Stomach (tissue), 19 donors: ENCODE measurements at places on chromosomes 7 and 10.
A peak's percentile ranks its signal among the peaks of the same experiment; 100 is the strongest.

DNA sequence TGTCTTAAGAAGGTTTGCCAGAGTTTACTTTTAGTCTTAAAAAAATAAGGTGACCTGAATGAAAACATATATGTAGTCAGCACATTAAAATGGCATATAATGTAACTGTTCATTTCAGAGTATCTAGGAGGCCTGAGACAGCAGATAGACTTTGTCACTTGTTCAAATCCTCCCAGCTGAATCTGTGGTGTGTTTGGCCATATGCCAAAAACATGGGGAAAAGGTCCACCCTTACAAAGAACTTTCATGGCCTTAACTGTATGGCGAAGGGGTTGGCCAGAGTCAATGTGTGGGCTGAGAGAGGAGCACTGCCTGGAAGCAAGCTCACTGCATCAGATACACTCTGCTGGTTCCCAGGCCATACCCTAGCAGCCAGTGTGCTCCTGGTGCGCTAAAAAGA lies 113.7 kb downstream of the ALOX5 start:
- peaks cover 30% of the 10 kb centered on the region for H3K36me3 ChIP-seq
- H3K4me3 ChIP-seq, result no peak overlapping the region
- H3K27me3 ChIP-seq, result no peaks in the 10 kb centered on the region
- H3K4me1 ChIP-seq, result no peaks in the 10 kb centered on the region
- no peak for DNase-seq

- no peaks in the 10 kb centered on the region for H3K36me3 ChIP-seq
- H3K27ac ChIP-seq, result no peak overlapping the region
- H3K27me3 ChIP-seq, result no peaks in the 10 kb centered on the region
- H3K4me3 ChIP-seq, result no peak overlapping the region
- H3K4me1 ChIP-seq, result peaks cover 10% of the 10 kb centered on the region
- DNase-seq, result peak; percentile 60
These were observed 50.8 kb upstream of the ABLIM1 start for GRCh38 chr10:114708717-114709335.

GRCh38 chr10:49287689-49288340 lies 11.2 kb upstream of the C10orf71 start:
- no peak overlapping the region for H3K27ac ChIP-seq
- H3K4me1 ChIP-seq, result no peaks in the 10 kb centered on the region
- H3K4me3 ChIP-seq, result no peak overlapping the region
- no peaks in the 10 kb centered on the region for H3K36me3 ChIP-seq

DNA sequence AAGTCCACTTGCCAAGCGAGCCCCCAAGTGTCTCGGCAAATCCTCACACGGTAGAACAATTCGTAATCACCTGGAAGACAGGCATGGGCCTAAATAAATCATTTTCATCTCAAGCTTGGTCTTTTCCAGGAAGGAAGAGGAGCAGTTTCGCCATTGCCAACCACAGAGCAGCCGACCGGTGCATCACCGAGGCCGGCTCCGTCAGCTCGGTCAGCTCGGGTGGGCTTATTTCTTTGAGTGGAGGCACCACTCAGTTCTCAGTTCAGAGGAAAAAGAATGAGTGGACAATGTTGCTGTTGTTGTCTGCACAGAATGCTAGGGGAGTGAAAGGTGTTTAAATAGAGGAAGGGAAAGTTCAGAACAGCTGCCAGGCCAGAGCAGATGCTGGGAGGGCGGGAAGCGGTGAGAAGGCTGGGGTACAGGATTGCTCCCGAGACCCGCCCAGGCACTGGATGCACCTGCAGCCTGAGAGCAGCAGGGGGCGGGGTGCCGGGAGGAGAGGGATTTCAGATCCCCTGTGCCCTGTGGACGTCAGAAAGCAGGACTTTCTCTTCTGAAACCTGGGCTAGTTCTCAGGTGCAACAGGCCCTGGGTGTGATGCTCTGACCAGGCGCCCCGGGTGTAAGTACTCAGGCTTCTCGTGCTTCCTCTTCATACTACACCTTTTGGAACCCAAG lies 17.7 kb upstream of the IGFBP3 start:
- no peak overlapping the region for H3K27ac ChIP-seq
- H3K4me1 ChIP-seq, result no peaks in the 10 kb centered on the region
- no peak overlapping the region for H3K4me3 ChIP-seq
- DNase-seq, result no peak
- H3K27me3 ChIP-seq, result no peaks in the 10 kb centered on the region
- no peaks in the 10 kb centered on the region for H3K36me3 ChIP-seq

DNA sequence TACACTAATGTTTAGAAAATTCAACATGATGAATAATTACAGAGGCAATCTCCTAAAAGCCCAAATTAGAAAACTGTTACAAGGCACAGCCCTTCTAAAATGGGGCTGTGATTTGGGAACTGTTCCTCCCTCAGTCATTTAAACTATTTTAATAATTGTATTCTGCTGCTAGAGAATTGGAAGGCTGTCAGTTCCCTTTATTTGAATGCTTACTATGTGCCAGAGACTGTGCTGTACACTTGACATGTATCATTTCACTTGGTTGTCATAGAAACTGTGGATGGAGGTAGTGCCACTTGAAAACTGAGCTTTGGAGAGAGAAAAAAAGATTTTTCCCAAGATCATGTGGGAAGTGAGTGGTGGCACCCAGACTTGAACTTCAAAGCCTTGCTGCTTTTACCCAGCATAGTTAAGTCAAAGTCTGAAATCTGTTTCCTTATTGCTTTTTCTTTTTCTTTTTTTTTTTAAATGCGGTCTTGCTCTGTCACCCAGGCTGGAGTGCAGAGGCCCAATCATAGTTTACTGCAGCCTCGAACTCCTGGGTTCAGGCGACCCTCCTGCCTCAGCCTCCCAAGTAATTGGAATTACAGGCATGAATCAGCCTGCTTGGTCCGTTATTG lies 23.6 kb downstream of the UBE2D1 start:
- peaks cover 5% of the 10 kb centered on the region for H3K36me3 ChIP-seq
- H3K4me1 ChIP-seq, result no peaks in the 10 kb centered on the region
- no peak overlapping the region for H3K4me3 ChIP-seq
- DNase-seq, result no peak
- H3K27me3 ChIP-seq, result no peaks in the 10 kb centered on the region

DNA sequence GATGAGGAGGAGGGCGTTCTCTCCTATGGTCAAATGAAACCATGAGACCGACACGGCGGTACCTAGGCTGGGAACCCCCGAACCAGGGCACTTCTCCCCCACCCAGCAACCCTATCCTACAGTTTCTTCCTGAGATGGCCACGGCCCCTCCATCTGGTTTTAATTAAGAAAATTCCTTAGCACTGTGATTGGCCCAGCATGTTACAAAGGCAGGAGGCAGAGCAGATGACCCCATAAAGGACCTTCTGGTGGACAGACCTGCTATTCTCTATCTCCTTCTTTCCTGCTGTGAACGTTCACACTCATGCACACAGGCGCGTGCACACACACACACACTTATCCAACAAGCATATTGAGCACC lies 129.4 kb downstream of the RGS10 start:
- H3K27ac ChIP-seq, result peak overlapping the region; percentile 54
- no peak overlapping the region for H3K4me3 ChIP-seq
- H3K4me1 ChIP-seq, result peaks cover 16% of the 10 kb centered on the region
- H3K27me3 ChIP-seq, result no peaks in the 10 kb centered on the region
- H3K36me3 ChIP-seq, result no peaks in the 10 kb centered on the region

DNA sequence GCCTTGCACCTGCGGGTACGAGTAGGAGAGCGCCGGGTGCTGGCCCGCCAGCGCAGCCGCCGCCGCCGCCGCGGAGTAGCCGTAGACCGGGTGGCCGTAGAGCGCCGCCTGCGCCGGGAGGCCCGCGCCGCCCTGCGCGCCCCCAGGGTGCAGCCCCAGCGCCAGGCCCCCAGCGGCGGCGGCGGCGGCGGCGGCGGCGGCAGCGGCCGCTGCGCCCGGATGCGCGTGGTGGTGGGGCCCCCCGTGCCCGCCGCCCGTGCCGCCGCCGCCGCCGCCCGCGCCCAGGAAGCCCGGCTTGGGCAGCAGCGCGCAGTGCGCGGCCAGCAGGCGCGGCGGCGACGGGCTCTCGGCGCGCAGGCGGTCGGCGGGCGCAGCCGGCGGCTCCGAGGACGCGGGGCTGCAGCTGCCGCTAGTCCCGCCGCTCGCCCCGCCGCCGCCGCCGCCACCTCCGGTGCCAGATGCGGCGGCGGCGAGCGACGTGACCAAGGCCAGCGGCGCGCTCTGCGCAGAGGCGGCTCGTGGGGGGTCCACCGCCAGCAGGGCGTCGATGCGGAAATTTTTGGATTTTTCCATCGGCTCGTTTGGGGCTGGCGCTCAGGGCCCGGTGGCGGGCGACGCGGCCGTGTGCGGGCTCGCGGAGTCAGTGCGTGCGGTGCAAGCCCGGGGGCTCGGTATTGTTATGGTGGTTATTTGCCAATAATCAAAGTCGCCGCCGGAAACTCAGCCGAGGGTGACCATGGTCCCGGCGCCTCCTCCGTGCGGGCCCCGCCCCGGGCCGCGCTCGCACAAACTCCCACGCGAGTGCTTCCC lies 480 bp downstream of the MNX1 start:
- H3K27ac ChIP-seq, result peak overlapping the region; percentile 78
- H3K4me1 ChIP-seq, result peaks cover 47% of the 10 kb centered on the region

DNA sequence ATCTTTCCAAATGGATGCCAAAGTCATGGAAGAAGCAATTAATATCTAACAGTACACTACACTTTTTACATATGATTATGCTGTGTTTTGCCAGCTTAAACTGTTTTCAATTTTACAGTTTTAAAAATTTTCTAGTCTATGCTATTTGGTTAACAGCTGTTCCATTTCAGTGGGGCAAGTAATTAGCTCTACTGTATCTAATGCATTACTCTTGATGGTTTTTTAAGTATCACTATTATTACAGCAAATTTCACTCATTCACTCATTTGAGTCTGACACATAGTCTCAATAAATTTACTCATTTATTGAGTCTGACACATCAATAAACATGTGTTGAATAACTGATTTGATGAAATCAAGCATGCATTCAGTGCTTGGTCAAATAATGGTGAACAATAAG lies 155.8 kb downstream of the RNF133 start:
- H3K36me3 ChIP-seq, result no peaks in the 10 kb centered on the region
- H3K4me3 ChIP-seq, result no peak overlapping the region
- no peaks in the 10 kb centered on the region for H3K4me1 ChIP-seq
- no peak for DNase-seq

- H3K4me3 ChIP-seq, result no peak overlapping the region
- no peak overlapping the region for H3K27ac ChIP-seq
- no peak for DNase-seq
- no peaks in the 10 kb centered on the region for H3K27me3 ChIP-seq
- no peaks in the 10 kb centered on the region for H3K4me1 ChIP-seq
- no peaks in the 10 kb centered on the region for H3K36me3 ChIP-seq
These were observed 1013.8 kb upstream of the MBL2 start for GRCh38 chr10:53786236-53786900.

DNA sequence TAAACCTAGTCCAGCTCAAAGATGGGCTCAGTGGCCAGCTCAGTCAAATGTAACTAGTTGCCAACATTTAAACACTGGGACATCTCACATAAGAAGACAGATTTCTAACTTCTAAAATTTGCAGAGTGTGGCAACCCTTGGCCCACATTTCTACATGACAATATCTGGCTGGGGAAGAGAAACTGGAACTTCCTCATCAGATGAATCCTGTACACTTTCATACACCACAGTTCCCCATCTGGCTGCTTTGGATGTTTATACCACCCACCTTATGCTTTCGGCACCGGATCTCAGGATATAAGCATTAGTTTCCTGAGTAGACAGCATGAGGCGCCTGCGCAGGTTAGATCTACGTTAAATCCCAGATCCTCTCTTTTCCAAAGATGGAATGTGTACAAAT lies 199.3 kb downstream of the PRKG1 start:
- no peak overlapping the region for H3K27ac ChIP-seq
- DNase-seq, result no peak
- H3K27me3 ChIP-seq, result no peaks in the 10 kb centered on the region

DNA sequence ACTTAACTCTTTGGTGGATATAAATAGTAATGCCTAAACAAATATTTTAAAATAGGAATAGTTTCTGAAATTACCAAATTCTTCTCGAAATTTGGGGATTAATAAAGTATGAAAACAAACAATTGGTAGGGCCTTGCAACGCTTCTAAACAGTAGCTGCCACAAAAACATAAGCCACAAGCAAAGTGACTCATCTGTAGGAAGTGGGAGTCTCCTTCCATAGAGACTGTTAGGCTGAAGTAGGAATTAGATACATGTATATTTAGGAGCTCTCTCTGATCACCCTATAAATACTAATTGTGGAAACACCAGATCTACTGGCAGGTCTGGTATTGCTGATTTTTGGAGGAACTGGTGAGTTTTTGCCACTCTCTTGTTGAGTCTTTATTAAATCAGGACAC lies 5.7 kb upstream of the LMOD2 start:
- H3K4me1 ChIP-seq, result no peaks in the 10 kb centered on the region
- H3K27ac ChIP-seq, result no peak overlapping the region
- H3K27me3 ChIP-seq, result no peaks in the 10 kb centered on the region

GRCh38 chr7:34756691-34757090 lies 98.7 kb downstream of the NPSR1 start:
- no peak for DNase-seq
- no peaks in the 10 kb centered on the region for H3K27me3 ChIP-seq
- H3K4me3 ChIP-seq, result no peak overlapping the region
- no peak overlapping the region for H3K27ac ChIP-seq

DNA sequence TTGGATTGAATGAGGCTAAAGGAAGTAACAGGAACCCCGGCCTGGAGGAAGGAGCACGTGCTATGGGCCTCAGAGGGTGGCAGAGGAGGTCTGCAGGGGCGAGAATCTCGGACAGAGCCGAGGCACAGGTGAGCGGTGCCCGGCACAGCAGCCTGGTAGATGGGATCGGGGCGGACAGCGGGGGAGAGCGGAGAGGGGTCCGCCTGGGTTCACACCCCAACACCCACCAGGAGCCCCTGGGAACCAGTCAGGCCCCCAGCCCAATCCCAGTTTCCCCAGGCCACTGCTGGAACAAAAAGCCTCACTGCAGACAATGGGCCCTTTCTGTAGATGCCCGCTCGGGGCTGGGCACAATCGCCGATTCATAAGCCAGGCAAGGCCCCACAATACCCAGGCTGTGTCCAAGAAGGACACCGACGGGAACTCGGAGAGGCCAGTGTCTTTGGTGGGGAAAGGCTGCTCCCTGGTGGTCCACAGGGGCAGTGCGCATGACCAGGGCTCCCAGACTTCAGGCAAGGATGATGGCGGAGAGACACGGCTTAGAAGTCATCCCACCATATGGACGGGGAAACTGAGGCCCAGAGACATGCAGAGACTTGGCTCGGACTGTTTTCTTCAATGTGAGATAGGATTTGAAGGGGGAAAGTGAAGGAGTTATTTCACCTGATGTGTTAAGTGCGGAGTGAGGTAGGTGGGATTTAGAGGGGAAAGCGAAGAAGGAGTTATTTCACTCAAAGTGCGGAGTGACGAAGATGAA lies 106.9 kb upstream of the GPR26 start:
- peak; percentile 86 for DNase-seq
- H3K36me3 ChIP-seq, result no peaks in the 10 kb centered on the region
- H3K27ac ChIP-seq, result no peak overlapping the region
- H3K27me3 ChIP-seq, result peaks cover 3% of the 10 kb centered on the region

- H3K27ac ChIP-seq, result no peak overlapping the region
- no peaks in the 10 kb centered on the region for H3K36me3 ChIP-seq
- H3K4me3 ChIP-seq, result no peak overlapping the region
These were observed 6.1 kb upstream of the LAMB4 start for GRCh38 chr7:108136191-108136688.

GRCh38 chr10:114257498-114257897 lies 18.4 kb downstream of the VWA2 start:
- no peaks in the 10 kb centered on the region for H3K27me3 ChIP-seq
- H3K27ac ChIP-seq, result peak overlapping the region; percentile 73
- no peak overlapping the region for H3K4me3 ChIP-seq
- no peak for DNase-seq
